ENCODE measurements at places on chromosomes 3 and 15. TPM values are rescaled to one million over a fixed set of nuclear protein-coding genes. Genes with fewer than 3 reads are reported as not detected.
A peak's percentile ranks its signal among the peaks of the same experiment; 100 is the strongest.

DNA sequence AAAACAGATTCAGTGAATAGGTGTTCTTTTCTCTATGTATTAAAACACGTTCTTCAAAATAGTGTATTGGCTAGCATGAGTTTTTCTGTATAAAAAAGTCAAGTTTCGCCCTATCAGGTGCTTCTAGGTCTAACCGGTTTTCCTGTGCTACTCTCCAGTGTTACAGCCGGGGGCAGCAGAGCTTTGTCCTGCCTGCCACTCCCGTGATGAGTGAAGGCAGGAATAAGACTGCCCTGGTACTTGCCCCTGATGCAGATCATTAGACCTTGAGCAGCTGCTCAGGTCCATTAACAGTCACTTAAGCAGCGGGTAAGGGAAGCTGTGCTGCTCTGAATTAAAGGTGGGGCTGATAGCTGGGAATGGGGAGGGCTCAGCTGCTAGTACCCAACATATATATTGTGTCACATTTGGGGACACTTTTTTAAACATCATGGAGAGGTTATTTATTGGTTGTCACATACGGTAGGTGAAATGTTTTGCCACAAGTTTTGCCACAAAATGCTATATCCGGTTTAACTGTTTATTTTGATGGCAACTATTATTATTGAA is 1.3 kb upstream of the UNC13C start:
- peak; percentile 19 for DNase-seq

- peak; percentile 26 for DNase-seq
Observed at GRCh38 chr3:78887029-78887428, 880.8 kb downstream of the ROBO1 start.

DNA sequence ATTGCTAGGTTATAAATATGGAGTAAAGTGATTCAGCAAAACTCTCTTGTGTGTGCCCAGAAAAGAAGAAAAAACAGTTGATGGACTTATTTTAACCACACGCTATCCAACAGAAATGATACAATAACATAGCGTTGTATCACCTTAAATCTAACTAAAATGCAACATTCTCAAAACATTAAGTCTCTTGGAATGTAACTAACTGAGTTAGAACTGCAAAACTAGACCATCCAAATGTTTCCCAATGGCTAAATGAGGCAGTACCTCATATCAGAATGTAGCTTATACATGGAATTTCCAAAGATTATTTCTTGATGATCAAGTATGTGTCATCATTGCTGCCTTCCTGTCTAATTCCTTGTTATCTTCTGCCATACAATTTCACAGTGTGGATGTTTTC is 187.9 kb downstream of the CNTN3 start:
- no peak for DNase-seq

DNA sequence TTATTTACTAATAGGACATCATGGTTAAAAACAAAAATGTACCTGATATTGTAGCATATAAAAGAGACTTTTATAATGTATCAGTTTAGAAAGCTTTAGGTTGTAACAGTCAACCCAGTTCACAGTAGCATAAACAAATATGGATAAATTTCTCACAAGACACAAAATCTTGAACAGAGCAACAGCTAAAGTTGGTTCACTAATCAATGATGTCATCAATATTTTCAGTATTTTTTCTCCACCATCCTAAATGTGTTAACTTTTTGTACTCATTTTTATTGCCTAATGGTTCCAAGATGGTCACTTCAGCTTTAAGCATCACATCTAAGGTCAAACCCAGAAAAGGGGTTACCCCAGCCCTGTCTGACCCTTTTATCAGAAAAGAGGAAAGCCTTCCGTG is 21.2 kb upstream of the NRG4 start:
- DNase-seq: no peak

DNA sequence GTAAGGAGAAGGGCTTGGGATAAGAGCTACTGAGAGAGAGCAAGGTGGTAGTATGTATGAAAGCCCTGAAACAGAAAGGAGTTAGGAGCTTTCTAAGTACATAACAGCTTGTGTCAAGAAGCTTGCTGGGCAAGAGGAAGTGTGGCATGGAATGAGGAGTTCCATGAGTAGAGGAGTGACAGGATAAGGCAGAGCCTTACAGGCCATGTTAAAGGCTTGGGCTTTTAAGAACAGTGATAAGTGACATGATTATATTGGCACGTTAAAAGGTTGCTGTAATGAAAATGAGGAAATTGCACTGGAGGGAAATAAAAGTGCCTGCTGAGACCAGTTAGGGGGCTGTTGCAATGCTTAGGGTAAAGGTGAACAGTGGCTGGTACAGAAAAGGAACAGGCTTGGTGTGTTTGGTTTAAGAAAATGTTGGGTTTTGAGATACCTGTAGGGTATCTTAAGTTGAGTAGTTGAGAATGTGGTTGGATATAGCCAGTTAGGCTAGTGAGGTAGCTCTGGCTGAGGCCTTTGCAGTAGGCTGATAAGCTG is 49.0 kb downstream of the MEF2A start:
- DNase-seq: no peak

DNA sequence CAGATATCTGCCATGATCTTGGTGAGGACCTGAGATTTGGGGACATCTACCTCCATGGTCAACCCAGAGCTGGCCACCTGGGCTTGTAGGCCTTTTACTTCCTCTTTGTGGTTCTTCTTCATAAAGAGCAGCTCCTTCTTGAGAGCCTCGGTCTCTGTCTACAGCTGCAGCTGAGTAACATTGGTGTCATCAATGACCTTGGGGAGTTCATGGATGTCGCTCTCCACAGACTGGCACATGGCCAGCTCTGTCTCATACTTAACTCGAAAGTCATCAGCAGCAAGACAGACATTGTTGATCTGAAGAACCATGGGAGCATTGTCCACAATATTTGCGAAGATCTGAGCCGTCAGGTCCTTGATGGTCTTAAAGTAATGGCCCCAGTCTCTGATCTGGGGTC is 15.7 kb upstream of the RASA2 start:
- no peak for DNase-seq

DNA sequence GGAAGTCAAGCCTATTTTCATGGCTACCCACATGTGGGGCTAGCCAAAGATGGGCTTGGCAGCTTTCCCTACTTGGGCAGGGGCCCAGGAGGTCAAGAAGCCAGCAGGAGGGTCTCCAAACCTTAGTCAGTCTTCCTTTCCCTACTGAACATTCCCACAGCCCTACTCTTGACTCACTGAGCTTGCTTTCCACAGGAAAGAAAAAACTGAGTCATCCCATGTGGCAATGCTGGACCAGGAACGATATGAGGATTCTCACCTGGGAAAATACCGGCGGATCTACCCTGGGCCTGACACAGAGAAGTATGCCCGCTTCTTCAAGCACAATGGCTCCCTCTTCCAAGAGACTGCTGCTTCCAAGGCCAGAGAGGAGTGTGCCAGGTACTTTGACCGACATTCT is 3.7 kb upstream of the NGRN start:
- no peak for DNase-seq

DNA sequence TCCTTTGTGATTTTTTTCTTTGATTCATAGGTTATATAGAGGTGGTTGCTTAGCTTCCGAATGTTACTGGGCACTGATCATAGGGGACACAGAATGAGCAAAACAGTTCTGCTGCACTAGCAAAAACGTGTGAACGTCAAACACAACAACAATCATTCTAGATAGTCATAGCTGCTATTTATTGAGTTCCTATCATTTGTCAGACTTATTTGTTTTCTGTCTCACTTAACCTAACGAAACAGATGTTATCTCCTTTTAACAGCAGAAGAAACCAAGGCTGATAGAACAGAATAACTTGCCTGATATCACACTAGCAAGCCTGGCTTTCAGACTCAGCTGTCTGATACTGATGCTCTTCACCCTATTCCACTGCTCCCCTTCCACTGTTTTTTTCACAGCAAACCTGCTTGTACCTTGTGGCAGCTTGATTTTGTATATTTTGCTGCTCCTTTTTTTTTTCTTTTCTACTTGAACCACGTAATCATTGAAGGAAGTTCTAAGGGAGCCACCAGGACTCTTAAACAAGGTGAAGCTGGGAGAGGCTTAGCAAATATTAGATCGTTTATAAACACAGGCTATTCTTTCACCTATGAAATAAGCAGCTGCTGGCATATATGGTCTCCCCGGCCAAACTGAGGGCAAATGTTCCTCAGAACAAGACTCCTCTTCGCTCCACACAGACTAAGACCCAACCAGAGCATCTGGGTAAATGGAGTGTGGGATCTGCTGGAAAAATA is 78.8 kb downstream of the MCF2L2 start:
- no peak for DNase-seq

- peak; percentile 71 for DNase-seq
Observed at GRCh38 chr3:194871864-194872668, 186.4 kb downstream of the FAM43A start.

DNA sequence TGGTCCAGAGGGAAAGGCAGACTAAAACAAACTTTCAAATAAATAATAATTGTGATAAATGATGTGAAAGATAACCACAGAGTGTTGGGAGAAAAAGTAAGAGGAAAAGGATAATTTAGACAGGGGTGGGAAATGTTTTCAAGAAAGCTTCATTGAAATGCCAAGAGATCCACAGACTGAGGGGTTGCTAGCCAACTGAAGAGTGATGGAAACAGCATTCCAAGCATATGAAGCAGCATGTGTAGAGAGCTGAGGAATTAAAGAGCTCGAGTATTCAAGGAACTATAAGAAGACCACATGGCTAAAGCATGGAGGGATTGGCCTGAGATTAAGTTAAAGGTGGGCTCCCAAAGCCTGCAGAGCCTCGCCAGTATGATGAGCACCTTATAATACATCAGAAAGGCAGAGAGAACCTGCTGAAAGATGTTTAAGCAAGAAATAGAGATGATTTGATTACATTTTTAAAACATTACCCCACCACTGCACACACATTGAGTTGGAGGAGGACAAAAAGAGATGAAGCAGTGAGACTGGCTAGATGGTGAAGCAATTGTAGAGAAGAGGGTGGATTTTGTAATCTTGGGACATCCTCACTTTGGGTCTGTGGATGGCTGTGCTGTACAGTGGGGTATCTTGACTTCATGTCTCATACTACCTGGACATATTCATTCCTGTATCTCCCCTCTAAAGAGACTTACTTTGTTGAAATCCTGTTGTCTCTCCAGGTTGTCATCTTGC is 100.8 kb downstream of the STAC start:
- DNase-seq: no peak

- DNase-seq: peak; percentile 47
Observed at GRCh38 chr3:51340989-51341636, 44.0 kb upstream of the MANF start.

DNA sequence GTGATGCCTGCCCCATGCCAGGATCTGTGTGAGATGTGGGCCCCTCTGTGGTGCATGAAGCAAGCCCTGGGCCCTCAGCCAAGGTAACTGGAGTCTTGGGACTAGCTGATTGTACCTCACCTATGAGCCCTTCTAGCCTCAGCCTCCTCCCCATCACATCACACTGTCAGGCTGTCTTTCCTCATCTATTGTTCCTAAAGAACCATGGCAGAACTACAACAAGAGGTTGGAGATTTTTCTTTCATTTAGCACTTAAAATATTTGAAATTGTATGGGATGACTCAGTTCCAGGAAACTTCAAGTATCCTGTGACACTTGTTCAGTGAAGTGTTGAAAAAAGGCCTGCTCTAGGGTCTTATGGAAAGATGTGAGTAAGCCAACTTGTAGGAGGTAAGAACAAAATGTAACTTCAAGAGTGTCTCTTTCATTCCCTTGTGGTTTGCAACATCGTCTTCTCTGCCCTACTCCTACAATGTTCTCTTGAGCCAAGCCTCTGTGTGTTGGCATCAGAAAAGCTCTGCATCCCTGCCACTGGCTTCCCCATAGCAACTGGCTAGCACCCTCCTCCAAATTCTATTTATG is 58.7 kb upstream of the TIPARP start:
- no peak for DNase-seq

DNA sequence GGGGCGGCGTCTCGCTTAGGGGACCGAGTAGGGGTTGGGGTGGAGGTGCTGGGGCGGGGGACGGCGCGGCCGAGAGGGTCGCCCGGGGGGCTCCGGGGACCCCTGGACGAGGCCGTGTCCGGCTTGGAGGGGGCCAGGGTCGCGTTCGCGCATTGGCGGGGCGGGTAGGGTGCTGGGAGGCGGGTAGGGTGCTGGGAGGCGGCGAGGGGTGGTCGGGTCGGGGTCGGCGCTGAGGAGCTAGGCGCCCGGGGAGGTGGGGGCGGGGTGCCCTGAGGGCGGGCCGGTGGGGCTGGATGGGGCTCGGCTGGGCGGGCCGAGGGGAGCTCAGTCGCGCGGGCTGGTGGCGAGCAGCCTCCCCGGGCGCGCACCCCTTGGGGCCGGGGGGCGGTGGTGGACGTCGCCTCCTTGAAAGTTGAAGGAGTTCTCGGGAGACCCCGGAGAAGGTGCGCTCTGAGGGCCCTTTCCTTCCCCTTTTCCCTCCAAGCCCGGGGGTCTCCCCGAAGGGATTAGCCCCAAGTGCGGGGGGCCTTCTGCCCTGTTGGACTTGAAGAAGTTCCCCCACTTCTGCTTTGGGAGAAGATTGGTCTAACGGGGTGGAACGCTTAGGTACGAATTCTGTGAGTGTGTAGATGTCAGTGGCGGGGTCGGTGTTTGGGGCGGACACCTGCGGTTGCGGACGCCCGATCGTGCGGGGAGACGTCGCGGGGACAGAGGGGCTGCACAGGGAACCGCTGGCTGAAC is 543 bp downstream of the MEF2A start:
- peak; percentile 23 for DNase-seq

DNA sequence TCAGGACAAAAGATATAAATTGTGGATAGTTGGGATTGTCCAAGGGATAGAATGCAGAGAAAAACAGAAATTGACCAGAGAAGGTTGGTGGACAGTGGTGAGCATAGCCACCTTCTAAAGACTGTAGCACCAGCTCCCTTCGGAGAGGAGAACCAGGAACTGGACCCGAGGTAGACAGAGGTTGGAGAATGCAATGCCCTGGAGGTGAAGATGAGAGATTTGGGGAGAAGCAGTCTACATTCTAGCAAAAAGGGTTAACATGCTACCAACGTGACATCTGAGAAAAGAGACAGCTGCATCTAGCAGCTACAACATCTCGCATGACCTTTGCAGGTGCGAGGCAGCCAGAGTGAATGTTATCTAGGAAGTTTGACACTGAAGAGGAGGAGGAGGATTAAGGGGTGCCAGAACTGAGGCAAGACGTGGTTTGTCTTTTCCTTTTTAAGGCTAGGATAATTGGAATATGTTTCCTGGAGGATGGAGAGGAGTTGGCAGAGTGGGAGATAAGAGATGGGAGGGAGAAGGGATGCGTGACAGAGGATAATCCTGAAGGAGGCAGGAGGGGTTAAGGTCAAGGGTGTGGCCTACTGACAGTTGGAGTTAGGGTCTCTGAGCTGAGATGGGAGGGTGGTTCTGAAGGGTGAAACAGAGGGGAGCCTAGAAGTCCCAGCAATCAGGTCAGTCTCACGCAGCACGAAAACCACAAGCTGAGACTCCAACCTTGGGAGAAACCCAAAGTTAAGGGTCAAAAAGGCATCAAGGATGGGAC is 103.7 kb upstream of the NR2E3 start:
- DNase-seq: no peak

Gene KIF23
- 137 TPM for total RNA-seq

Gene RTP3
- not detected for total RNA-seq

Gene KLHL6
- total RNA-seq: not detected

Gene PDZRN3
- 27.3 TPM for total RNA-seq

Gene CHRM5
- not detected for total RNA-seq

Gene EOMES
- not detected for total RNA-seq

Gene GNAT1
- total RNA-seq: 0.14 TPM

Gene EPHB1
- total RNA-seq: 2.1 TPM

Gene TRIM71
- total RNA-seq: 0.05 TPM
